ACHN (cell line): ENCODE measurements at places on chromosomes 6 and 20.
A peak's percentile ranks its signal among the peaks of the same experiment; 100 is the strongest.

DNA sequence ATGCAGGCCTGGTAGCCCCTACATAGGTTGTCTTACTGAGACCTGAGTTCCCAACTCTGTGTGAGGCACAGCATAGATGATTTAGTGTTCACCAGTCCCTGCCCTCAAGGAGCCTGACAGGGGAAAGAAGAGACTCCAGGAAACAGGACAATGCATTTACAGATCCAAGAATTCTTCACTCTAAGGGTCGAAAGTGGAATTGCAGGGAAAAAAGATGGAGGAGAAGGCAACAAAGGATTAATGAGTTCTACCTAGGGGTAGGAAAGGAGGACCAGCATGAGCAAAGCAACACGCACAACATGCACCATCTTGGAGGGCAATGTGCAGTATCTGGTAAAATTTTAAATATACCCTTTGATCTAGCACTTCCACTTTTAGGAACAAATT is 5.9 kb downstream of the SPAG4 start:
- DNase-seq = no peak

DNA sequence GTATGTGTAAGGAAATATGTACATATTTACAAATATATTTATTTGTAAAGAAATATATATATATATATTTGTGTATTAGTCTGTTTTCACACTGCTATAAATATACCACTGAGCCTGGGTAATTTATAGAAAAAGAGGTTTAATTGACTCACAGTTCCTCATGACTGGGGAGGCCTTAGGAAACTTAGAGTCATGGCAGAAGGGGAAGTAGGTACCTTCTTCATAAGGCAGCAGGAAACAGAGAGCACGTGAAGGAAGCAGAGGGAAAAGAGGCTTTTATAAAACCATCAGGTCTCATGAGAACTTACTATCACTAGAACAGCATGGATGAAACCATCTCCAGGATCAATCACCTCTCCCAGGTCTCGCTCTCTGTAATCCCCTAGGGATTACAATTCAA is 644.5 kb upstream of the HS3ST5 start:
- DNase-seq = no peak

DNA sequence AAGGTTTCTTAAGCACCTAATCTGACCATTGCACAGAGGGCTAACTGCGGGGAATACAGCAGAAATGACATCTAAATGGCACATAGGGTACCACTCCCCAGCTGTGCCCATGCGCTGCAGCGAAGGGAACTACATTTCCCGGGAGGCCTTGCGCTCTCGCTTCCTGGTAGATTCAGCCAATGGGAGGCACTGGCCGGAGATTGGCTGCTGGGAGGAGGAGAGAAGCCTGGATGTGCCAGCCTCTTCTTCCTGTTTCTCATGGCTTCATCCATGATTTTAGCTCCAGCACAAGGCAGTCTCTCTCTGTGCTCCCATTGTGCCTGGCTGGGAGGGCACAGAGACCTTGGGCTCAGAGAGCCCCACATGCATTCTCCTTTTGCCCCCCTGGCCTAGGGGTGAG is 101.7 kb upstream of the FOXA2 start:
- DNase-seq = no peak

GRCh38 chr20:33076662-33077372 is 2.6 kb upstream of the BPIFB4 start:
- peak; percentile 9 for DNase-seq

DNA sequence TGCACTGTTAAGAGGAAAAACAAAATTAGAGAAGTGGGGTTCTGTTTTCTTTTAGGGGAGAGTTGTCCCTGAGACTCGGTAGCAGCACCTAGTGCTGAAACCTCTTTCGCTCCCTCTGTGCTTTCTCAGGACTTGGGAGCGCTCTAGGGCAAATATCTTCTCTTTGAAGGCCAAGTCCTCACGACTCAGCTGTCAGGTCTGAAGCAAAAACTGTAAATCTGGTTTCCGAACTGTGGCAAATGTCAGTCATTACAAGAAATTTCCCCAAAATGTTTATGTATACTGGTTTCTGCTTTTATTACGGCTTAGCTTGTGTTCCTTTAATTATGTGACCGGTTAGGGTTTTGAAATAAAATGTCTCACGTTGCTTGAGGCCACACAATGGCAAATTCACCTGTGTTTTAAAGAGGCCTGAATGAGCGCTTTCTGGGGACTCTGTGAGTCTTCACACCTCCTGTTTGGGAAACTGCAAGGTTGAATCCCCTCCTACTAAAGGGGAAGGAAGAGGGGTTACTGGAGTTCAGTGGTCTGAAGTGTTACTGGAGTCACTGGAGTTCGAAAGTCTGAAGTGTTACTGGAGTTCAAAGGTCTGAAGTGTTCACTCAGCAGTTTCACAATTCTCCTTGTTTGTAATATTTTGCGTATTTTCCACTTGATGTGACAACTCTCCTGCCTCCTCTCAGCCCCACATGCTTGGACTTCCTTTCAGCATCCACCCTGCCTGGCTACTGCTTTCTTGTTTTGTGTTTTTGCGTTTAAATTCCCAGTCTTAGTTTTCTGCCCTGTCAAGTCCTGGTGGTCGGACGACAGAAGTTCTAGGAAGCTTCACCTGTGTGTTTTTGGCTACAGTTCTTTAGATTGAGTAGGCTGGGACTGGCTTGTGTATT is 1.6 kb downstream of the SMPDL3A start:
- DNase-seq = peak; percentile 46

DNA sequence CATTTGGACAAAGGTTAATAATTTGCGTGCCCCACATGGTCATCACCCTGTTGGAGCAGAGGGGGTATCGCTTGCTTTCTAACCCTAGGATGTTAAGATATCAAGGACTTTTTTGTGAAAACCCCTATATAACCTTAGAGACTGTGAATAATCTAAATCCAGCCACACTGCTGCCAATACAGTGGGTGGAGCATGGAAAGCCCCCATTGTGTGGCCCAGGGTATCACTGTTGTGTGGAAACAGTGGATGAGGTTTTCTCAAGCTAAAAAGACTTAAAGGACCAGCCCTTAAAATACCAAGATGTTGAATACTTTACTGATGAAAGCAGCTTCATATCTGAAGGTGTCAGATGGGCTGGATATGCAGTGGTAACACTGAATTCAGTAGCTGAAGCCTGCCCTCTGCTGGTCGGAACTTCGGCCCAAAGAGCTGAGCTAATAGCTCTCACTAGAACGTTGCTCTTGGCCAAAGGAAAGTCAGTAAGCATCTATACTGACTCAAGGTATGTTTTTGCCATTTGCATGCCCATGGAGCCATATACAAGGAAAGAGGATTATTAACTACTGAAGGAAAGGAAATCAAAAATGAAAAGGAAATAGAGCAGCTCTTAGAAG is 695.2 kb downstream of the PHF3 start:
- DNase-seq = peak; percentile 57

GRCh38 chr20:56428881-56429280 is 16.8 kb downstream of the CASS4 start:
- no peak for DNase-seq

DNA sequence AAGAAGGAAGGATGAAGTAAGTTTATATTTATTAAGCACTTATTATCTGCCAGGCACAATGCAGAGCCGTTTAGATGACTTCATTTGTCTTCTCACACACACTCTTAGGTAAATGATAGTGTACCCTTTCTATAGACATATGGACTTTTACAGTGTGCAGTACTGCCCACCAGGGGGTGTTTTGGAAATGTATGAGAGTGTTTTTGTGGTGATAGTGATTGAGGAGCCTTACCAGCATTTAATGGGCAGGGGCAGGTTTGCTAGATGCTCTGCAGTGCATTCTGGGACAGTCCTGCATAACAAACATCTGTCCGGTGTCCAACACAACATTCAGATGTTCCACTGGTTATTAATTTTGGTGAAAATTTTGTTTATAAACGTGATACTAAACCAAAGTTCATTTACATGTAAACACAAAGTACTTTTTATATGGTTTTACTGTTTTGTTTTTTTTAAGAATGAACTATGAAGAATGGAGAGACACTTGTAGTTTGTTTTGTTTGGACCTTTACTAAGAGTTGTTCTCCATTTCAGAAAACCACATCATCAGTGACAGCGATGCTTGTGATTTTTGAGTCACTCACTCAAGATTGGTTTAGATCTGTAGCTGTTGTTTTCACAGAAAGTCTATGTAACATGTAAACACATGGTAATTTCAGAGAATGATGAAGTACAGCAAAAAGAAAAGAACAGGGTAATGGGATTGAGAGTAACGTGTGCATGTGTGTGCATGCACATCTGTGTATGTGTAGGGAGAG is 19.9 kb downstream of the KCNS1 start:
- peak; percentile 8 for DNase-seq

DNA sequence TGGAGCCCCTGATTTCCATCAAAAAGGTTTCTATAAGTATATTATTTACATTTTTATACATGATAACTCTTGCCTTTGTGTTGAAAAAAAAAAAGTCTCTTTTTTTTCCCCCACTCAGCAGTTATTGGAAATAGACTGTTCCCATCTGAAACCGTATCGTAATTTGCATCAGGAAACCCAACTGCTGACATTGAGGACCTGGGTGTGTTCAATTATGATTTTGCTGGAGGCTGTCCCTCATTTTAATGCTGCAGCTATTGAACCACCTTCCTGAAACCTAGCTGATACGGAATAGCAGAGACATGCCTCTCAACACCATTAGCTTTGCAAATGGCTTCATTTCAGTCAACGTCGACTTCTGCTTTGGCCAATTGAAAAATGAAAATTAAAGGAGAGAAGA is 98.9 kb downstream of the ZNF217 start:
- DNase-seq = no peak

- DNase-seq = no peak
Measured at GRCh38 chr6:166850677-166851076, 105.7 kb downstream of the RNASET2 start.

DNA sequence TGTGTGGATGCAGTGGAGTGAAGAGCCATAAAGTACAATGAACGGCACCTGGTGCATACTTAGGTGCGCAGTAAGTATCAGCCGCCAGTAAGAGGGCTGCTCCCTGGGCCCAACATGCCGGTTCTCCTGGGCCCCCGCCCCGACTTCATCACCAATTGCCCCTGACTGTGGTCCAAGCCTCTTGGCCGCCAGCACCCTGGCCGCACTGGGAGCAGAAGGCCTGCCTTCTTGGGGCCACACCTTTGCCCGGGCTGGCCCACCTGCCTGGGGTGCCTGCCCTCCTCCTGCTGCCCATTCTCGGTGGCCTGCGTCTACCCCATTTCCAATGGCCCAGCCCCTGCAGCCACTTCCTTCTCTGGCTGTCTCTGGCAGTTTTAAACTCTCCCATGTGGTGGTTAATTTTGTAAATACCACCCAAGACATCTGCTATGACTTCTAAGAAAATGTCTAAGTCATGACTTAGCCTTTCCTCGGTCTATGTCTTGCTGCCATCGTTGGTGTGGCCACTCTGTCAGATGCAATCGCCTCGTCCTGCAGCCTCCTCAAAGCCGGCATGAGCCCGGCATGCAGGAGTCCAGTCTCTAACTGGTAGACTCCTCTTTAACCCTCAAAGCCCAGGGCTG is 36.8 kb downstream of the PMEPA1 start:
- DNase-seq = no peak
